Cerebellum (tissue), 4 donors: ENCODE measurements at places on chromosomes 4 and X.

DNA sequence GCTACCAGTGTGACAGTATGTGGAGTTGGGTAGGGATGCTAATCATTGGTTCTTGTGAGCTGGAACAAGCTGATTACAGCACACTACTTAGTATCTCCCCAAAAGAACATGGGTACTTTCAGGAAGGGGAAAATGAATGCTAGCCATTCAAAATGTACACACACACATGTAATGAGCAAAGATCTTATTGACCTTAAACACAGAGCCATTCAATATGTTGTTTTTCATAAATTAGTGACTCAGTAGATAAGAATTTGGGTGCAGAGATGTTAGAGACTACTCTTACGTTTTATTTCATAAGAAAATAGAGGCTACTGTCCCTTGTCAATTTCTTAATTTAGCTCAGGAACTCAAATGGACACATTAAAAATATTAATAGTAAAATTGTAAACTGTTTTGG is 509.5 kb upstream of the ATOH1 start:
- no peak for DNase-seq

- DNase-seq, result no peak
Observed at GRCh38 chr4:88999392-88999930, 57.5 kb downstream of the FAM13A start.

- no peak for DNase-seq
Observed at GRCh38 chr4:11593576-11594116, 165.0 kb upstream of the HS3ST1 start.

- DNase-seq, result no peak
Observed at GRCh38 chr4:54496412-54496811, 161.3 kb upstream of the KIT start.

GRCh38 chr4:88159229-88159725 is 838 bp upstream of the ABCG2 start:
- no peak for DNase-seq

DNA sequence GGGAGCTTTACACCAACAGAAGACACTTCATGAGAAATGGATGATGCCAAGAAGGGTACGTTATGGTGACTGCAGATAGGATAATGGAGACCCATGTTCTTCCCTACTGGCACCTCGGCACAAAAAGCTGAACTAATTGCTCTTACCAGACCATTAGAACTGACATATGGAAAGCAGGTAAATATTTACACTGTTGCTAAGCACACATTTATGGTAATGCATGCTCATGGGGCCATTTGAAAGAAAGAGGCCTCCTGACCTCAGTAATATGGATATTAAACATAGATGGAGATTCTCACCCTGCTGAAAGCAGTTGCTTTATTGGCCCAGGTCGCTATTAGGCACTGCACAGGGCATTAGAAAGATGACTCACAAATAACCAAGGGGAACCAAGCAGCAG is 1759.6 kb downstream of the C4orf33 start:
- no peak for DNase-seq

GRCh38 chr4:35649778-35650177 is 594.5 kb downstream of the ARAP2 start:
- DNase-seq, result no peak

- DNase-seq, result no peak
Observed at GRCh38 chr4:85672116-85672515, 197.2 kb downstream of the ARHGAP24 start.

- DNase-seq, result no peak
Observed at GRCh38 chrX:153414856-153415510, 3.7 kb downstream of the ZFP92 start.

- DNase-seq, result no peak
Observed at GRCh38 chr4:160143574-160143973, 1040.7 kb downstream of the RAPGEF2 start.

GRCh38 chr4:87055311-87055710 is 120.5 kb downstream of the AFF1 start:
- no peak for DNase-seq

DNA sequence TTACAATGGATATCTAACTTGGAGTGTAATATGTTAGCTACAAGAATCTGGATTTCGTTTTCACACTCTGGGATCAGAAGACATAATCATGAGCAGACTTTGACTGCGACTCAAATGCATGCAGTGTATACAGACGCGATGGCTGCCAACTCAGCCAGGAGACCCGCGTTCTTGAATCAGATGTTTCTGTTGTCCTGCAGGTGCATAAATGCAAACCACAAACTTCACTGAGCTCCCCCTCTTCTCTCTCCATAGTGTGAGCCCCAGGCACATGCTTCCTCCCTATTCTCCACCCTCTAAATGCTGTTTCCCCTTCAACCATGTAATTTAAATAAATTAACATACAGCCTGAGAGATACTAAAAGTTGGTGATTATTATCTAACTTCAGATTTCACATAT is 347.9 kb downstream of the DCHS2 start:
- DNase-seq, result no peak

GRCh38 chr4:38359113-38359512 is 304.9 kb upstream of the KLF3 start:
- DNase-seq, result no peak

DNA sequence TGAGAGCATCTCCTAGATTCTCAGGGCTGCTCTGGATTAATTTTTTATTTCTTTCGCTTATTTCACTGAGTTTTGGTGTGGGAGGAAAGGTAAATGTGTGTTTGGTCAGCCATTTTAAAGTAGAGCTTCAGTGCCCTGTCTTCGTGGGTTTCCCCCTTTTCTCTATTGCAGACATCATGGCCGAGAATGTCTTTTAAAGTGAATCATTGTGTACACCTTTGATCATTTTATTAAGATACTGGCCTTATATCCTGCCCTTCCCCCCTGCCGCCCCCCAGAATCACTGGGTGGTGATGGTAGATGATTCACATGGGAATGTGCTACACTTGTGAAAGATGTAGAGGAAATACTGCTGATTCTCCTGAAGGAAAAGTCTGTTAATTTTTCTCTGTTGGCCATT is 23.8 kb downstream of the CDKL5 start:
- DNase-seq, result no peak

GRCh38 chr4:61293707-61294400 is 93.7 kb downstream of the ADGRL3 start:
- DNase-seq, result no peak

DNA sequence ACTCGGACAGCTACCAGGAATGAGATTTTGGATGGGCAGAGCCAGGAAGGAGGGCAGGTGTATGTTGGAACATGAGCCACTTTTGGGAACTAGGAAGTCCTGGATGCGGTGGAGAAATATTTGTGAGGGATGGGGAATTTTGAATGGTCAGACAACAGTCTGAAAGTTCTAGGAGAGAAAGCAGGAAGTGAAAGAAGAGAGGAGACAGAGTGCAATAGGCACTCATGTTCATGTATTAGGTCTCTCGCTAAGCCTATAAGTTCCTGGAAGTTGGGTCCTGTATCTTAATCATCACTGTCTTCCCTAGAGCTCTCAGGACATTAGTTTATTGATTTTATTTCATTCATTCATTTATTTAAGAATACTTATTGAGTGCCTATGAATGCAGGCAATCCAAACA is 65.7 kb upstream of the CITED1 start:
- no peak for DNase-seq

- DNase-seq, result peak; percentile 67
Observed at GRCh38 chr4:54217642-54218495, 11.2 kb upstream of the PDGFRA start.

DNA sequence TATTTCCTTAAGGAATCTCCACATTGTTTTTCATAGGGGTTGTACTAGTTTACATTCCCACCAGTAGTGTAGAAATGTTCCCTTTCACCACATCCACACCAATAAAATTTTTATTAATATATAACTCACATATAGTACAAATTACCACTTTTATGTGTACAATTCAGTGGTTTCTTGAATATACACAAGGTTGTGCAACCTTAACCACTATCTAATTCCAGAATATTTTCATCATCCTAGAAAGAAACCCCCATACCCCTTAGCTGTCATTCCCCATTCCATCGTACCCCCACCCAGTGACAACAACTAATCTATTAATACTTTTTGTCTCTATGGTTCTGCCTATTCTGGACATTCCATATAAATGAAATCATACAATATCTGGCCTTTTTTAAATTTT is 108.3 kb upstream of the USP9X start:
- no peak for DNase-seq

DNA sequence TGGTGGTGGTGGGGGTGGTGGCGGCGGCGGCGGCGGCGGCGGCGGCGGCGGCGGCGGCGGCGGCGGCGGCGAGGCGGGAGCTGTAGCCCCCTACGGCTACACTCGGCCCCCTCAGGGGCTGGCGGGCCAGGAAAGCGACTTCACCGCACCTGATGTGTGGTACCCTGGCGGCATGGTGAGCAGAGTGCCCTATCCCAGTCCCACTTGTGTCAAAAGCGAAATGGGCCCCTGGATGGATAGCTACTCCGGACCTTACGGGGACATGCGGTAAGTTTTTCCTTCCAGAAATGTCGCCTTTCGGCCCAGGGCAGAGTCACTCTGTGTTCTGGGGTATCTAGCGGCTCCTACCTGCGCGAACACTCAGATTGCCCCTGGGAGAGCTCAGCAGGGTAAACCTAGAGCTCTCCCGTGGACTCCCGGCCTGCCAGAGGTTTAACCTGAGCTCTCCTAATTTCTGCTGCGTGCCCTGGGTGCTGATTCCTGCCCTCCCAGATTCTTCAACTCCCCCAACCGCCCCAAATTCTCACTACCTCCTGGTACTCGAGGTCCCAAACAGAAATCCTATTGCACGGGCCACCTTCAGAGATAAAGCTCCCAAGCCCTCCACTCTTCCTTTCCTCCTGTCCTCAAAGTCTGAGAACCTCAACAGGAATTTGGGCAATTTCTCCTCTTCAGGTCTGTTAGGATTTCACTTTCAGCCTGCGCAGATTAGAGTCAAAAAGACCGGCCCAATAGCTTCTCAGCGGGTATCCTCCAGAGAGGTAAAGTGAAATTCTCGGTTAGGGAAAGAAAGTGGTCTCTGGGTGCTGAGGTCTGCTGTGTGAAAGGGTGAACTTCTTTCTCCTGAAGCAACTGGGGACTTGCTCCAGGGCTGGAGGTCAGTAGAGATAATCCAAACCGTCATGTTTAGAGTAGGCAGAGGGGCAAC is 2.9 kb downstream of the AR start:
- DNase-seq, result no peak

DNA sequence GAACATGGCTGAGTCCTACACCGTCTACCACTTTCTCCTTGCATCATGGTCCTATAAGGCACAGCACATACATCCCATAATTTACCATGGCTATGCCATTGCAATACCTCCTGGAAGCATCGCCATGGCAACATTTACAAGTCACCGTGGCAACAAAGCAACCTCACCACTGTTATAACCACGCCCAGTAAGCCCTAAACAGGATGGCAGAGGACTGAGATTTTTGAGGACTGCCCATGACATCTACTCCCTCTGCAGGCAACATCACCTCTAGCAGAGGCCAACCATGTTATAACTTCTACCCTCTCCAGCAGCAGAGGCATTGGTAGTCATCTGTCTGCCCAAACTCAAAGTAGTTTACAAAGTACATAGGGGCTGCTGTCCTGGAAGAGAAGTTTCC is 29.7 kb downstream of the BCOR start:
- DNase-seq, result no peak

DNA sequence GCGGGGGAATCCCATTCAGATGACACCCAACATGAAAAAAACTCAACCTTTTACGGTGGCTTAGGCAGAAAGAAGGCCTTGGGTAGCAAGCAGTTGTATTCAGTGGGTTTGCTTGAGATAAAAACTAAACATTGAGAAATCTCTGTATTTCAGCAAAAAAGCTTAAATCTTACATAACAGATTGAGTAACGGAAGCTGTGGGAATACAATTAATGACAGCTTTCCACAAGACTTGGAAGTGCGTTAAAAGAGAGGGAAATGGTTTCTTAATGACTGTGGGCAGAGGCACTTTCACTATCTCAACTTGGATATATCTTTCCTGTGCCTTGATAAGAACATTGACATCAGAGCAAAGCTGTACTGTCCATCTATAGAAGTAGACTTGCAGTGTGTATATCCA is 418.5 kb upstream of the HS3ST1 start:
- DNase-seq, result no peak

GRCh38 chr4:38314663-38315062 is 349.3 kb upstream of the KLF3 start:
- DNase-seq, result no peak

- DNase-seq, result no peak
Observed at GRCh38 chr4:87521757-87522374, 7.3 kb downstream of the SPARCL1 start.

DNA sequence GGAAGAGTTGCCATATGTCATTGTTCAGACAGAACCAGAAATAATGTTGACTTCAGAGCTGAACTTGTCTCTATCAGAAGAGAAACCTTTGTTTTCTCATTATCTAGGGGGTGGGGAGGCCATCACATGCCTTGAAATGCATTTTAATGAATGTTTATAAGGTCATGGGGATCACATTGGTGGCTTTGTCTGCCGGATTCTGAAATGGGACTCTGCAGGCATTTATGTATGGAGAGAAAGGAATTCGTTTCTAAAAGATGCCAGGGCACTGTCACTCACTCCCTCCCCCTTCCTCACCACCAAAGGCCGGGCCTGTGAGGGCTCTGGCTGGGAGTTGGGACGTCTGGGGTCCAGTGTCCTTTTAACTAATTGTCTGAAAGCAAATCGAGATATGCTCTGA is 102.2 kb downstream of the MAMLD1 start:
- no peak for DNase-seq

DNA sequence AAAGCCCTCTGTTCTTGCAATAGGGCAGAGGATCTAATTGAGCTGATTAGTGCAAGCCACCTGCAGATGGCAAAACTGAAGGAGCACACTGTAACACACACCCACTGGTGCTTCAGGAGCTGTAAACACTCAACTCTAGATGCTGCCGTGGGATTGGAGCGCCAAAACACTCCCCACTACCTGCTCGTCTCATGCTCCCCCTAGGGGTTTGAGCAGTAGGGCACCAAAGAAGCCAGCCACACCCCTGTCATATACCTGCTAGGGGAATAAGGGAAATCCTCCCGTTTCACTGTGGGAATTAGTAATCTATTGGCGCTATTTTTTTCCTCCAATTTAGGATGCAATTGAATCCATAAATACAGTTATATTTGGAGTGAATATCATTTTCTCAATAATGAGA is 360.2 kb downstream of the GLUD2 start:
- no peak for DNase-seq

DNA sequence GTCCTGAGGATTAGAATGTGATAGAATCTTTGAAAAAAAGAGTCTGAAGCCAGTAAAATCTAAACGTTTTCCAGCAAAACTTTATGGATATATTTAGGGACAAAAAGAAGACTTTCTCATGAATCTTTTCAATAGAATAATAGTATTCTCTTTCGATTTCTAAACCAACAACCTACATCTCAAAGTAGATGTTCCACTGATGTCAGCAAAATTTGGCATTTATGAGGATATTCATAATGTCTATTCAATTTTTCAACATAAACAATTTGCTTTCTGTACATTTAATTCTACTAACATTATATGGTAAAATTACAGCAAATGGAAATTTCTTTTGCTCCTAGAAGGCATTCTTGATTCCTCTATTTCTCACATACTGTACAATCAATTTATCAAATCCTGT is 886.5 kb downstream of the CENPC start:
- DNase-seq, result no peak

- DNase-seq, result no peak
Observed at GRCh38 chr4:43047058-43047457, 154.5 kb downstream of the GRXCR1 start.

GRCh38 chr4:23697001-23697528 is 192.8 kb downstream of the PPARGC1A start:
- no peak for DNase-seq
